ENCODE measurements at places on chromosomes 2 and 18.

DNA sequence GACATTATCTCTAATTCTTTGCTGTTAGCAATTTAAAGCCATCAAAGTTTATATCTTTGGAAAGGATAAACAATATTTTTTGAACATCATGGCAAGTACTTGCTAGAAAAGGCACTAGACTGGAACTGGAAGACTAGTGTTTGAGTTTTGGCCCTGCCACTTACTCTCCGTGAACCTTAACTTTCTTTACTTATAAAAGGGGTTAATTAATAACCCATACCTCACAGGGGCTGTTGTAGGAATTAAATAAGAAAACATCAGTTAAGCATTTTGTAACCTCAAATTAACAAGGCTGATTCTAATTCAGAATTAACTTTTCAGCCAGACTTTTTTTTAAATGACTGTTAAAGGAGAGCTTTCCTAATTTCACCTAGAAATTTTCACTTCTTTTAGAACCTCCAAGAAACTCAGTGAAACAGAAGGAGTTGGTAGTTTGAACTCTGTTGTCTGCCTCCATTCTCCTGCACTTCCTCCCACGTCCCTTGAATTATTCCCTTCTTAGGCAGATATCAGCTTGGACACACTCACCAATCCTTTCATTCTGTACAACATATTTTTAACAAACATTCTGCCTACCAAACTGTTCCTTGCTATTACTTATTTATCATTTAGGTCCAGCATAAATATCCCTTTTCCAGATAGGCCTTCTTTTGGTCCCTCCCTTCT lies 79.5 kb downstream of the COX7A2L start:
- no peak for DNase-seq

DNA sequence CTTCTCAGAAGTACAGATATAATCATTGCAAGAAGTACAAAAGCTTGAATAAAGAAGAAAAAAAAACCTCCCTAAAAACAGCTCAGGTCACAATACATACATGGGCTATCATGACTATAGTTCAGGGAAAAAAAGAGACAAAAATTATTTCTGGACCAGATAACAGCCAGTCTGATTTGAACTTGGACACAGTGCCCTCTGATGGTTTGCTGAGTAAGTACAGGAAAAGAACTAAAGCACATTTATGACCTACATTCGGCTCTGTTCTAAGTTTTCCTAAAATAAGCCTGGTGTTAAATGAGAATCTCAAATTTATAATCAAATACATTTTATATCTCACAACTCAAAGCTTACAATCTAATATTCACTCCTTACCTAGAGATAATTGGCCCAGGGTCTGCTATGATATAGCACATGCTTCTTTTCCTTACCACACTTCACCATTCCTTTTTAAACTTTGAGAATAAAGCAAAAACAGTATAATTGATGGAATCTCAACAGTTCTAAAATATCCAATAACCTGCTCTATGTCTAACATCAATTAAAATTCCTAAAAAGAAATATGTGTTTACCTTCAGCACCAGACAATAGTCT lies 81.1 kb downstream of the RAPH1 start:
- DNase-seq = peak; percentile 58

GRCh38 chr2:46062637-46063412 lies 234.4 kb upstream of the EPAS1 start:
- DNase-seq = peak; percentile 61

- no peak for DNase-seq
These were observed 3.8 kb downstream of the AFG3L2 start for GRCh38 chr18:12373116-12373770.

DNA sequence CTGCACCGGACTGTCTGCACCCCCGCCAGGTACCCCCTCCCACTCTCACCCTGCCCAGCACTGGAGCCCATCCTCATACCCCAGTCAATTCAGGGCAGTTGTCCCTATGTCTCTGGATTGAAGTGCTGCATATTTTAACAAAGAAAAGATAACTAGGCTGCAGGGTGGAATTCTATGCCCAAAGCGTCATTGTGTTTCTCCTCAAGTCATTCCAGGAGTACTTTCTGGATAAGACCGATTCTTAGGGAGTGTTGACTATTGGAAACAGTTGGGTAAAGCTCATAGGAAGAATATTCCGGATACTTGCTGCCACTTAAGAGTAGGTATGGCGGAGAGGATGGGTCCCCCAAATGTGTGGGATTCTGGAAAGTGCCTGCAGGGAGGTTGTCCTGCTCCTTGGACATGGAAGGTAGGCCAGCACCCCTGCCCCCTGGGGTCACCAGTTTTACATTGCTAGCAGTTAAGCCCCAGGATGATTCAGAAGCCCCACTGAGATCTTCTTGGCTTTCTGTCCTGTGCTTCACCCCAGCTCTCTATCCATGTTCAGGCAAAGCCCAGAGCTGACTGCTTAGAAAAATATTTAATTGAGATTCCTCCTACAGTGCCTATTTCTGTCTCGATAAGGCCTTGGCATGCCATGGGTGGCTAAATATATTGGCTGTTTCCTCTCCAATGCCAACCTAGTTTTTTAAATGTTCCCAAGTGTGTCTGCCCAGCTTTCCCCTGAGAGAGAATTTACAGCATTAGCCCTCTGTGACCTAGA lies 48.2 kb downstream of the RPL37A start:
- no peak for DNase-seq

DNA sequence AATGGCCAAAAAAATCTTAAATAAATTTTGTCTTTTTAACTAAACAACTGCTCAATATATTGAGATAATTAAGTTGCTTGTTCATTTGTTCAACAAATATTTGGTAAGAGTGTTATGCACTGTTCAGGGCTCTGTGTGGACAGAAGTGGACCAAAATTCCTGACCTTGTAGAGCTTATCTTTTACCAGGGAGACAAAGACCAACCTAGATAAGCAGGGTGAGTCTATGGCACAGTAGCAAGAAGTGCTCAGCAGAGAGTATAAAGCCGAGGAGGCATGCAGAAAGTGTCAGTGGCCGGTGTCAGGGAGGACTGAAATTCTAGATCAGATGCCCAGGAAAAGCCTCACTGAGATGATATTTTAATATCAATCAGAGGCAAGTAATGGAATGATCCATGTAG lies 2.6 kb downstream of the RAB27B start:
- DNase-seq = no peak

Measured in CD4-positive, alpha-beta T cell treated with Interleukin-4 for 4 hours (primary cell).